ENCODE measurements at places on chromosomes 3 and 15. TPM values are rescaled to one million over a fixed set of nuclear protein-coding genes. Genes with fewer than 3 reads are reported as not detected.
A peak's percentile ranks its signal among the peaks of the same experiment; 100 is the strongest.

- no peaks in the 10 kb centered on the region for H3K4me1 ChIP-seq
- H3K27ac ChIP-seq, result no peak overlapping the region
- H3K27me3 ChIP-seq, result no peaks in the 10 kb centered on the region
- no peak overlapping the region for H3K4me3 ChIP-seq
Observed at GRCh38 chr15:61777689-61778088, 282.6 kb downstream of the VPS13C start.

- DNase-seq, result peak; percentile 81
- H3K4me1 ChIP-seq, result no peaks in the 10 kb centered on the region
- no peaks in the 10 kb centered on the region for H3K36me3 ChIP-seq
- no peaks in the 10 kb centered on the region for H3K27me3 ChIP-seq
Observed at GRCh38 chr3:184459355-184459754, 79.5 kb downstream of the CHRD start.

DNA sequence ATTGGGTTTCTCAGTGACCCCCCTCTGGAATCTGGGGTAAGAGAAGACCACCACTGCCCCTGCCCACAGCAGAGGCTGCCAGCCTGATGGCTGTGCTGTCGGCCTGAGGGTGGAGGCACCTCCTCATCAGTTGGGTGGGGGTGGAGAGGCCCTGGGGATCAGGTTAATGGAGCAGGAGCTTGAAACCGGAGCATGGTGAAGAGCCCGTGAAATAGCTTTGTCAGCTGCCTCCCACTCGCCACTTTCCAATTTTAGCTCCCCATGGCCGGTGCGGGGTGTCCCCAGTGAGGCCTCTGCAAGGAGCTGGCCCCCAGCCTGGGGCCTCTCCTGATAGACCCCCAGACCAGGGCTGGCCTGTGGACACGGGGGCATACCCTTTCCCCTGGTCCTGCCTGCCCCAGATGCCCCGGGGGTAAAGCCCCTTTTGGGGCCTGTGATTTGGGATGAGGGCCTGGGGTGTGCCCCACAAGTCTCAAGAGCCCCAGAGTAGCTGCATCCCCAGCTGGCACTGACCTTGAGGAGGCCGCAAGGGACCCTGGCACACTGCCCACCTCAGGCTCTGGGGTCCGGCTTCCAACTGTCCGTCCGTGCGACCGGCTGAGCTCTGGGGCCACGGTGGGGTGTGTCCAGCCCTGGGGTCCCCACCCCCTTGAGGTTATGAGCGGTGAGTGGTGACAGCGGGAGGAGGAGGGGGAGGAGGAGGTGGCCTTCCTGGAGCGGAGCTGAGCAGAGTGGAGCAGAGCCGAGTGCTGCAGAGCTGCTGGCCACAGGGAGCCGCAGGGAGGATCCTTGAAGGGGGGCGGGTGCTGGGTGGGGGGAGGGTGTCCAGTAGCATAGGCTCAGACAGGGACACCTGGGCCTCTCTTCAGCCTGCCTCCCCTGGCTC lies at the start of gene HHATL:
TSS of gene HHATL (minus strand) at position 733 of the 886 bp plus-strand sequence. CDS start 1,972 bp downstream, outside the sequence.
- no peak for DNase-seq
- H3K4me1 ChIP-seq, result no peaks in the 10 kb centered on the region
- no peak within 1 kb of the TSS for H3K4me3 ChIP-seq
- no peaks in the 10 kb centered on the region for H3K36me3 ChIP-seq
- H3K27me3 ChIP-seq, result peaks cover 2% of the 10 kb centered on the region
- no peak within 1 kb of the TSS for H3K27ac ChIP-seq

The SNX22 gene
- 0.17 TPM for total RNA-seq

DNA sequence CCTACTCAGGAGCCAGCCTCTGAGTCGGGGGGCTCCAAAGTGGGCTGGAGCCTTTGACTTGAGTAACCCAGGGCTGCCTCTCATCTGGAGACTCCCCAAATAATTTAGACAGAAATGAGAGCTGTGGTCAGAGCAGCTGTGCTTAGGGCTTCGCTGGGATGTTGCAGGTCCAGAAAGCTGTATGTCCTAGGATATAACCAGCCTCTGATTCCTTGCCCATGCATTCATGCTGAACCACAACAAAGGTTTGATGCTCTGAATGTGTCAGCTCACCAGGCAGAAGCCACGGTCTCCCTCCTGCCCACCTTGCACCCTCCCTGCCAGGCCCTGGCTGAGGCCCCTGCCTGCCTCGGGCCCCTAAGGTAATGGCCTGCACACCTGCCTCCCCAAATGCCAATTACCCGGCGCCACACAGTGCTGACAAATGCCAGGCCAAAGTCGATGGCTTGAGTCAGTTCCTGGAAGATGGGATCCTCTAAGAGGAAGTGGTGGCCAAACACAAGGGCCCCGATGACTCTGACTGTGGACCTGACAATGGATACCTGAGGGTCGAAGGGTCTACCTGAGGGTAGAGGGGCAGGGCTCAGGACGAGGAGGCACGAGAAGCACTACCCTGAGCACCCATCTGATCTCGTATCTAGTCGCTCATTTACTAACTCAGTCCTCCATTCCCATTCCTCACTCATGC lies 21.7 kb upstream of the PARL start:
- H3K27ac ChIP-seq, result no peak overlapping the region
- no peak for DNase-seq
- H3K27me3 ChIP-seq, result no peaks in the 10 kb centered on the region
- H3K36me3 ChIP-seq, result no peaks in the 10 kb centered on the region

DNA sequence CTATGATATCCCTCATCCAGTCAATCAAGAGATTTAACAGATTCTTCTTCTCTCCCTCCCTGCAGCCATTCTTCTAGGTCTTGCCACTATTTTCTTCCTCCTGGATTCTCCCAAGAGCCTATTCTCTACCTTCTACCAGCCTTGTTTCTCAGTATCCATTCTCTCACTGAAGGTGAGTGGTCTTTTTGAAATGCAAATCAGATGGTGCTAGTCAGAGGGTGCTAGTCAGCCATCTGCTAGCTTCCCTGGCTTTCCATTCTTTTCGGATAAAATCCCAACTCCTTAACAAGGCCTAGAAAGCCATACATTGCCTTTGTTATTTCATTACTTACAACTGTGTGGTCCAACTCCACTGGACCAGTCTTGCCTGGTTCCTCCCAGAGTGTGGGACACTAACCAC lies 734.3 kb upstream of the CFAP20DC start:
- no peaks in the 10 kb centered on the region for H3K36me3 ChIP-seq
- H3K4me3 ChIP-seq, result no peak overlapping the region
- no peaks in the 10 kb centered on the region for H3K27me3 ChIP-seq
- H3K4me1 ChIP-seq, result no peaks in the 10 kb centered on the region
- no peak overlapping the region for H3K27ac ChIP-seq

DNA sequence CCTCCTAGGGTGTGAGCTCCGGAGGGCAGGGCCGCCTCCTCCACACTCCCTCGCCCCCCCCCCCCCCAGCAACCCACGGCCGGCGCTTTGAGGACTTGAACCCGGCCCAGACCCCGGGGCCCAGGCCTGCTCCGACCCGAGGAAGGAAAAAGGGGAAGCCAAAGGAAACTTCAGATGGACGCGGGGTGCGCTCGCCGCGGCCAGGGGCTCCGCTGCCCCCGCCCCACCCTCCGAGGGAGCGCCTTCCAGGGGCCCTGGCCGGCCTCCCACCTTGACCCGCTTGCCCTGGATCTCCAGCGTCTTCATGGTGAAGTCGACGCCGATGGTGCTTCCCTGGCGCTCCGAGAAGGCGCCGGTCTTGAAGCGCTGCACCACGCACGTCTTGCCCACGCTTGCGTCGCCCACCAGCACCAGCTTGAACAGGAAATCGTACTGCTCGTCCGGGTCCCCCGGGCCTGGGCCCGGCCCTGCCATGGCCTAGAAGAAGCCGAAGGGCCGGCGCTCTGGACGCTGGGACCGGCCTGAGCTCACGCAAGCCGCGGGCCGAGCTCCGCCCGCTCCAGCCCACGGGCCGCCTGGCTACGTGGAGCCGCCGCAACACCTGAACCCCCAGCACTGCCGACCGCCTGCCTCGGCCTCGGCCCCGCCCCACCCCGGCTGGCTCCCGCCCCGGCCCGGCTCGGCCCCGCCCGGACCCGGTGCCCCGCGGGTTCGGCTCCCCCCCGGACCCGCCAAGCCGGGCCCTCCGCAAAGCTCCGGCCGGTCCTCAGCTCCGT lies 400 bp downstream of the RAB43 start:
- peak overlapping the region; percentile 81 for H3K27ac ChIP-seq
- no peaks in the 10 kb centered on the region for H3K36me3 ChIP-seq
- peaks cover 17% of the 10 kb centered on the region for H3K4me1 ChIP-seq
- H3K27me3 ChIP-seq, result no peaks in the 10 kb centered on the region

- H3K36me3 ChIP-seq, result no peaks in the 10 kb centered on the region
- H3K4me1 ChIP-seq, result no peaks in the 10 kb centered on the region
- no peak overlapping the region for H3K4me3 ChIP-seq
- H3K27me3 ChIP-seq, result peaks cover 2% of the 10 kb centered on the region
- DNase-seq, result peak; percentile 52
Observed at GRCh38 chr3:66822186-66823008, 175.7 kb upstream of the KBTBD8 start.

DNA sequence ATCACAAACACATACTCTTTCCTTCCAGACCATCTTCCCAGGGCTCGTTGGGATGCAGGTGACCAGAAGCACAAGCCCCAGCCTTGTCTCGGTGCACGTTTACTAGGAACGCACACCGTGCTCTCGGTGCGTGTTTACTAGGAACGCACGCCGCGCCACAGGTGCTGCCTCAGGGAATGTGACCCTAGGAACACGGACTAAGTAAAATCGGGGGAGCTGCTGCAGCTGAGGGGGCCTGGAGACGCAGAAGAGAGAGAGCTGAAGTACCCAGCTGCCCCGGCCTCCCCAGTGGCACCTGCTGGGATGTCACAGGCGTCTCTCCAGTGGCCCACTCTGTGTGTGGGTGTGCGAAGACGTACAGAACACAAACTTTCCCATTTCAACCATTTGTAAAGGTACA lies 91.0 kb upstream of the SNRPA1 start:
- DNase-seq, result no peak
- H3K27ac ChIP-seq, result no peak overlapping the region
- H3K4me1 ChIP-seq, result no peaks in the 10 kb centered on the region
- H3K27me3 ChIP-seq, result no peaks in the 10 kb centered on the region
- H3K4me3 ChIP-seq, result no peak overlapping the region
- no peaks in the 10 kb centered on the region for H3K36me3 ChIP-seq

GRCh38 chr3:88032245-88032644 lies 26.6 kb downstream of the CGGBP1 start:
- H3K36me3 ChIP-seq, result no peaks in the 10 kb centered on the region
- no peaks in the 10 kb centered on the region for H3K27me3 ChIP-seq
- peak; percentile 20 for DNase-seq
- no peaks in the 10 kb centered on the region for H3K4me1 ChIP-seq
- H3K4me3 ChIP-seq, result peak overlapping the region; percentile 46
- H3K27ac ChIP-seq, result peak overlapping the region; percentile 35

DNA sequence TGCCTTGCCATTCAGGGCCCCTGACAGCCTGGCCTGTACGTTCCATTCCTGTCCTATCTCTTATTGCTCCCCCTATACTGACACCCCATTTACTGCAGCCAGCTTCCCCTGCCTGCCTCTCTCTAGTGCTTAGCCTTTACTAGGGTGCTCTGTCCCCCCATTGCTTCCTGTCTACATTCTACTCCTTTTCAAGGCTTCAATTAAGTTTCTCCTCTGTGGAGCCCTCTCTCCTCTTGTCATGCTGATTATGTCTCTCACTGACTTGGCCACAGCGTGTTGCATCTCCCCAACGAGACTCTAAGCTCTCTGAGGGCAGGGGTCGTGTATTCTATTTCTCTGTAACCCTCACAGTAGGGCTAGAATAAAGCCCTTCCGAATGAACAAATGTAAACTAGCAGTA lies 185.2 kb downstream of the RPLP1 start:
- no peak overlapping the region for H3K27ac ChIP-seq
- no peak for DNase-seq
- H3K4me1 ChIP-seq, result no peaks in the 10 kb centered on the region
- H3K36me3 ChIP-seq, result no peaks in the 10 kb centered on the region
- H3K4me3 ChIP-seq, result no peak overlapping the region

DNA sequence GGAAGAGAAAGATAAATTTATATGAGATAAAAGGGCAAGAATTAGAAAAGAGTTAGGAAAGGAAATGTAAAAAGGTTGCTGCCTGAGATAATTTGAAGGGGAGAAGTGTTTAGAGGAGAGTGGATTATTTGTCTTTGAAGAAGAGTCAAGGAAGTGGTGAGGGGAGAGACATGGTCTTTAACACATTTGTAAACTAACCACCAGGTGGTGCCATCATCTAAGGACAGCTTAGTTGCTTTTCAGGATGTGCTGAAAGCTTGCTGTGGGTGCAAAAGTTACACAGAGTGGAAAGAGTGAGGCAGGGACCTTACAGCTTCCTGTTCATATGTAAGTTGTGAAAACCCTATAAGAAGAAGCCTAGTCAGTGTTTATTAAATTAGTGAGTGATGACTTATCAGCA lies 114.1 kb upstream of the DNAJC19 start:
- no peak overlapping the region for H3K4me3 ChIP-seq
- H3K27me3 ChIP-seq, result no peaks in the 10 kb centered on the region
- H3K27ac ChIP-seq, result no peak overlapping the region

The CCR8 gene
- not detected for total RNA-seq

- no peaks in the 10 kb centered on the region for H3K36me3 ChIP-seq
- no peaks in the 10 kb centered on the region for H3K27me3 ChIP-seq
- H3K4me1 ChIP-seq, result no peaks in the 10 kb centered on the region
- no peak overlapping the region for H3K4me3 ChIP-seq
- no peak for DNase-seq
Observed at GRCh38 chr3:176950743-176951142, 246.5 kb downstream of the TBL1XR1 start.

The RPL4 gene
- 1,689 TPM for total RNA-seq

Measured in fibroblast of lung (primary cell).